ENCODE measurements at places on chromosomes 2 and 18. TPM values are rescaled to one million over a fixed set of nuclear protein-coding genes. Genes with fewer than 3 reads are reported as not detected.
A peak's percentile ranks its signal among the peaks of the same experiment; 100 is the strongest.

The KCNF1 gene
- total RNA-seq: not detected

The CCDC148 gene
- not detected for total RNA-seq

The IL36A gene
- total RNA-seq: not detected

The CRYGC gene
- total RNA-seq: not detected

The AGXT gene
- not detected for total RNA-seq

The GPAT2 gene
- 3.7 TPM for total RNA-seq

The MC5R gene
- total RNA-seq: not detected

The PLA2R1 gene
- total RNA-seq: 12.3 TPM

The SPIRE1 gene
- 6.7 TPM for total RNA-seq

The NT5DC4 gene
- not detected for total RNA-seq

The CCDC85A gene
- 1.1 TPM for total RNA-seq

The MAP3K19 gene
- not detected for total RNA-seq

The FAM98A gene
- 30.3 TPM for total RNA-seq

The MARCHF4 gene
- total RNA-seq: not detected

DNA sequence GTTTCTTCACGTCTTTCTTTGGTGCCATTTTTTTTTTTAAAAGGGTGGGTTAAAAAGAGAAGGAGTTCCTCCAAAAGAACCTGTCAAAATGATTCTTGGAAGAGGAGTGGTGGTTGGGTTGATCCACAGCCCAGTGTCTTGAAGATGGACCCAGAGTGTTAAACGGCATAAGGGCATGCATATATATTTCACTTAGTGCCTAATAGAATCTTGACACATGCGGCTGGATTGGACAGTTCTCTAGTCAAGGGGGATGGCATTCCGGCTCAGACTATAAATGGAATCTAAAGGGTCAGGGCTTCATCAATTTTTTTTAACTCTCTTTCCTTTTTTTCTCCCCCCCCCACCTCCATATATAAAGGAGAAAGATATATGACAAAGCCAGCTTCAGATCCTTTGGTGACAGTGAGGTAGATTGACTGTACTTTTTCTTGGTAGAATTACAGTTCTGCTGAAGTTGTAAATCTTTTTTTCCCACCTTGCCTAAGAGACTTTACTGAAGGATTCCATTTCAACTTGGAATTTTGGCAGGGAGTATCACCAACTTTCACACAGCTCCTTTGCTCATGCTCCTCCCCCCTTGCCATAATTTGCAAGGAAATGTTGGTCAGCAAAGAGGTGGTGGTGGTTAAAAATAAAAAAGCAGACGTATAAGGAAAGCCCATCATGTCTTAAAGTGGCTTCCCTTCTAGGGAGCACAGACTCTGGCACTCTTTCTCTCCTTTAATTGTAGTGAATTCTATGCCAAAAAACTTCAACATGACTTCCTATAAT, at the start of gene MYL1:
TSS of gene MYL1 (minus strand) at position 160 of the 774 bp plus-strand sequence. CDS start at position 28, 132 bp downstream.
- DNase-seq: no peak

DNA sequence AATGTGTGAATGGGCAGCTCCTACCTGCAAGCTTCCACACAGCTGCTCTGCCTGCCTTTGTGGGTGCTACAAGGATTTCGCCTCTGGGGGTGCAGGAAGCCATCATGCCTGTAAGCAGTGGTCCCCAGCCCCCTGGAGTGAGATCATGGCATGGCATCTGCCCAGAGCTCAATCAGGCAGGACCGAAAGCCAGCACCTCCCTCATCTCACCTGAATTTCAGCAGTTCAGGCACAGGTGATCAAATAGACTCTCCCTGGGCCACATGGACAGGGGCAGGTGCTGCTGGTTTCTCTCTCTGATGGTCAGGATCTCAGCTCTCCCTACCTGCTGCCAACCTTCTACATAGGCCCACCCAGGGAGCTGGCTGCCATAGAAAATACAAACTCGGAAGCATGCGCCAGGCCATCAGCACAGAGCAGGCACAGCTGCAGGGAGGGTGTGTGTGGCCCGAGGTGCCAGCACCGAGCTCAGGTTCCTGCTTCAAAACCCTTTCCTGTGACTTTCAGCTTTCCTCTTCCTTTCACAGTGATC, 133.2 kb upstream of the ID2 start:
- DNase-seq: peak; percentile 3

GRCh38 chr2:147041121-147041494, 803.7 kb upstream of the ACVR2A start:
- no peak for DNase-seq

DNA sequence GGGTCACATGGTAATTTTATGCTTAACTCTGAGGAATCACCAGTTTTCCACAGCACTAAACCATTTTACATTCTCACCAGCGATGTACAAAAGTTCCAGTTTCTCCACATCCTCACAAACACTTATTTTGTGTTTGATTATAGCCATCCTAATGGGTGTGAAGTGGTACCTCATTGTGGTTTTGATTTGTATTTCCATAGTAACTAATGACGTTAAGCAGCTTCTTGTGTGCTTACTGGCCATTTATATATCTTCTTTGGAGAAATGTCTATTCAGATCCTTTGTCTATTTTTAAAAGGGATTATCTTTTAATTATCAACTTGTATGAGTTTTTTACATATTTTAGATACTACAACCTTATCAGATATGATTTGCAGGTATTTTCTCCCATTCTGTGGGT, 42.0 kb downstream of the CCDC150 start:
- no peak for DNase-seq

GRCh38 chr2:120876526-120877280, 141.0 kb downstream of the GLI2 start:
- no peak for DNase-seq

DNA sequence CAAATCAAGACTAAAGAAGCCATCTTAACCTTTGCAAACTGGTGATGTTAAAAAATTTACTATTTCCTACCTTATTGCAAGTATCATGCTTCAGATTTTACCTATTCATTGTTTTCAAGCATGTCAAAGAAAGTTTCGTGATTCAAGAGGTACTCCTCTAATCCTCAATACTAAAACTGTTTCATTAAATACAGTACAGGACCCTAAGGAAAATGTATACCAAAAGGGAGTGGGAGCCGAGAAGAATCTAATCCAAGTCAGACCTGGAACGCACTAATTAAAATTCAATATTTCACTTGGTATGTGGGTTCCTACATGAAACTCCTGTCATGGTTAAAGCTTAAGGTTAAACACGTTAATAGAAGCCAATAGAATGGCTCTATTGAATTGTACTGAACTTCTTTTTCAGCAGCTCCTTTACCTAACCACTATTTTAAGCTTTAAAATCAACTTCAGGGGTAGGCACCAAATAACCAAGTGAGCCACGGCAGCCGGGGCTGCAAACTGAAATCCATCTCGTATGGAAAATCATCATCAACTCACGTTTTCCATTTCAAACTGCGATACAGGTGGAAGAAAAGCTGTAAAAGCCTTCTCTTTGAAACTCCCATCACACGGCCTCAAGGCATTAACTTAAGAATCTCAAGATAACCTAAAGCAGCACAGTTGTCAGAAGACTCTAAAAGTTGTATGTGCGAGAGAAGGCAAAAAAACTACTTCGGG, 188.8 kb downstream of the ZEB2 start:
- DNase-seq: no peak

GRCh38 chr2:143379955-143380354, 250.7 kb downstream of the ARHGAP15 start:
- no peak for DNase-seq

DNA sequence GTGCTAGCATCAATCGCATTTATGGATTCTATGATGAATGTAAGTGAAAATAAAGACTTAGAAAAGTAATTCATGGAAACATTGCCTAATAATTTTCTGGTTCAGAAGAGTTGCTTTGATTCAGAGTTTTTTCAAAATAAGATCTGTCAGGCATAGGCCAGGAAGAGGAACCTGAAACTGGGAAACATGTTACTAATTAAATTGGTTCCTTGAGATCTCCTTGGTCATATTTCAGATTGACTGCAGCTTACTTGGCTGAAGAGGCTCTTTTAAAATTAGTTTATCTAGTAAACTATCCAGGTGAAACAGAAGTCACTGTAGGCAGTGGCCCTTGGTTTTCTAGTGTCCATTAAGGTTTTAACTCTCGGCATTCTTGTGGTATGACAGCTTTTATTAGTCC, 27.4 kb downstream of the PPP1CB start:
- no peak for DNase-seq

DNA sequence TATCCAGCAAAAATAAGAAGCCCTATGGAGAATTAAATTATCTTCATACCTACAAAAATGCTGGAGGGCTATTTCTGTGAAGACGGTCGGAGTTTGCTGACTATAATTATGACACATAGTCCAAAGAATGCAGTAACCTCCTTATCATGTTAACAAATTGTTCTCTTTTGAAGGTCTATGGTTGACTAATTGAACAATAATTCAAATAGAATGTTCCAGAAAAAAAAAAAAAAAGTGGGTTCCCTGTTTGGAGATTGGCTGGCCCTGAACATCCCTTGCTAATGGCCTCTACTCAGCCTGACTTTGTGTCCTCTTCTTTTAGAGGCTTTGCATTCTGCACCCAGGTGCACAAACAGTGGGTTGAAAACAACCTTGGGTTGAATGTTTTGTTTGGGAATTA, 82.8 kb upstream of the CCBE1 start:
- DNase-seq: no peak

DNA sequence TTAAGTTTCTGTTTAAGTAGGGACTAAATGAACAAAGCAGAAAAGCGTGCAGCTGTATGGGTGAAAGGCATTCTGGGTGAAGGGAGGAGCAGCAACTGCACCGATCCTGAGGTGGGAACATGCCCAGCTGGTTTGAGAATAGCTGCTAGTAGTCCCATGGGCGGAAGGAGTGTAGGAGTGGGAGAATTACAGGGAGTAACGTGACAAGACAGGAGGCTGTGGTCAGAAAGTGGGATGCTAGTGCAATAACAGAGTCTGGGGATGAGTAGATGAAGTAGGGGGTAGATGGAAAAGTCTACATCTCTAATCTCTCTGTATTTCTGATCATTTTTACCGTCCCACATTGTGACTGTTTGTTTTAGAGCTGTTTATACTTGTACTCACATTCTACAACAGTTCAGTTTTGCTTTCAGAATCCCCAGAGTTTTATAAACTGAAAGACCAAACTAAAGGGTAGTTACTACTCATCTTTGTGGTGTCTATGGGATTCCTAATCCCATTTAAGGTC, 118.9 kb downstream of the LCLAT1 start:
- DNase-seq: no peak

DNA sequence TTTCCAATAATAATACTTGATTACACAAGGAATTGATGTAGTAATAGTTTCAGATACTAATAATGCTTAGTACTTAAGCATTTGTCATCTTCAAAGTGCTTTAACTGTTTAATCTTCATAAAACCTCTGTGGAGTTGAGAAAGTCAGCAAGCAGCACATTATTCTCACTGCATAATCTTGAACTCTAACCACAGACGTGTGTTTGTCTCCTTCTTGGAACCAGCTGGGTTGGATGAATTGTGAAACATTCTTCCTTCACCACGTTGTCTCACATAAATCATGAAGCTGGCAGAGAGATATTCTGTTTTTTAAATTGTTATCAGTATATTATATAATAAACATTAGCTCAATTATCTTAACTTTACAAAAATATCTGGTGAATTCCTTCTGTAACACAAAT, 55.1 kb upstream of the LDAH start:
- DNase-seq: no peak

DNA sequence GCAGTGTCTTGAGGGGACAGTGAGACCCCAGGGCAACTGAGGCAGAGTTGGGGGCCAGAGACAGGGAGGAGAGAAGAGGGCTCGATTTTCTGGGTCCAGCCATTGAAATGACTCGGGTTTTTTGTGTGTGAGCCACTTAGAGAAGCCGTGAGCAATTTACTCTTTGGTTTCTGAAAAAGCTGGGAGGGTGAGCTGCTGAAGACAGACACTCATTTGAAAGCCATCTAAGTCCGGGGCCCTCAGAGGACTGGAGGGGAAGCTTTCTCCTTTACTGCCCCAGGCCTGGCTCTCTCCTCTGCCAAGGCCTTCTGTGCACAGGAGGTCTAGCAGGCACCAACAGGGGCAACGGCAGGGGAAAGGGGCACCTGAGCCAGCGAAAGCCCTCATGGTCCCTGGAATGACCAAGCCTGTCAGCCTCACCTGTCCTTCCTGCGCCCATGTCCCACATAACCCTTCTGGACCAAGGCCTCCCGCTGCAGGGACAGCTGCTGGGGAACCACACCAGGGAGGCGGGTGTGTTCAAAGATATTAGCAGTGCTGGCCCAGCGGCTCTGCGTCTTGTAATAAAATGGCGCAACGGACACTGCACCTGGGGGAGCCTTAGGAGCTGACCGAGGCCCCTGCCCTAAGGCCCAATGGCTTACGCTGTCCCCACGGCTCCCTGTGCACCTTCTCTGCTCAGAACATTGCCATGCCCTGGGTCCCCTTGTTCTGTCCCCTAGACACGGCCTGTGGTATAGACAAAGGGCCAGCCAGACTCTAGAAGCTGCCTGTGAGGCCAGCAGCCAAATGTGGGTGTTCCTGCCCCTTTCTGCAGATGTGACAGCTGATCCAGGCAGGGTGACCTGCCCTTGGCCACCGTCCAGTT, 45.8 kb downstream of the HS6ST1 start:
- no peak for DNase-seq

GRCh38 chr18:33878213-33878612, 300.2 kb downstream of the ASXL3 start:
- no peak for DNase-seq

GRCh38 chr2:28193630-28194403, 198.8 kb upstream of the FOSL2 start:
- DNase-seq: no peak

GRCh38 chr2:85810371-85811179, 56.8 kb downstream of the ATOH8 start:
- DNase-seq: no peak

GRCh38 chr2:236823963-236824362, 254.3 kb downstream of the ACKR3 start:
- DNase-seq: no peak

DNA sequence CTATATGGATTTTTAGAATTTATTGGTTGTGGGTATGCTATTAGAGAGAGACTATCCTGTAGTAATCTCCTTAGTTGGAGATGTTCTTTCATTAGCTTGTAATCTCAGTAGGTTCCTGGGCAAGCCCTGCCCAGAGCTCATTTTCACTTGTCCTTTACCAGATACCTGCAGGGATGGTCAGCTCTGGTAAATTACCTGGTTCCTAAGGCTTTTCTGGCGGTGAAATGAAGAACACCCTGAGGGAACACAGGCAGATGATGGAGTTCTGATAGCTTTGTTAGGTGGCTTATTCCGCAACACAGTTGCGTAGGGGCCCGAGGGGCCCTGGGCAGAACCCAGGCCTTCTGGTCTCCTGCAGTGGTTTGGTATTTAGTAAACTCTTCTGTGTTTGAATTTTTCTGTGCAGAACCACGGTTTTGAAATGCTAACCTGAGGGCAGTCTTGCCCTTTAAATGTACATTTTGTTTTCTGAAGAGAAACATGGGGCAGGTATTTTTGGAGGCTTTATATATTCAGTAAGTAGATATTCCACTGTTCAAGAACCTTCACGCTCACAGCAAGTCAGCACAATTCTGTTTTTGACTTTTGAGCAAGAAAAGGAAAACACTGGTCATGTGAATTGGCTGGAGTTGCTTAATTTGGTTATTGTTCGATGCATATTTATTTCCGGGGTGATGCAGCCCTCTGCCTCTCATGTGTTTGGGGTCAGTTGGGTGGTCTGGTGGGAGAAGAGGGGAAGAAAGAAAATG, 22.4 kb downstream of the ZNF532 start:
- no peak for DNase-seq

GRCh38 chr2:201536046-201536445, 84.5 kb downstream of the STRADB start:
- DNase-seq: no peak

GRCh38 chr2:112640800-112641675, 4.7 kb upstream of the SLC20A1 start:
- DNase-seq: no peak
